Liver (tissue), 10 donors: ENCODE measurements at places on chromosomes 12 and 14.

DNA sequence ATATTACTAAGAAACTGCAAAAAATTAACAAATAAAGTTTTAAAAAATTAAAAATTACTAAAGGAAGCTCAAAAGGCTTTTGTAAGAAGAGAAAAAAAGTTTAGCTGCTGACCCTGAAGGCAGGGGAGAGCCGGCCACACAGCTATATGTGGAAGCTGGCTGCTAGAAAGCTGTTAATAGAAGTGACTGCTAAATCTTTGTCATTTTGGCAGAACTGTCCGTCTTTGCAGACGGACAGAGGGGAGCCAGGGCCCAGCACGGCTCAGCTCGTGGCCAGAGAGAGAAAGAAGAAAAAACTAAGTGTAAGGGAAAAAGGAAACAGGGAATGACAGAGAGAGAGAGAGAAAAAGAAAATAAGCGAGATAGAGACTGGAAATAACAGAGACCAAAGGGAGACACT lies 27.9 kb downstream of the PRMT8 start:
- no peak for DNase-seq

DNA sequence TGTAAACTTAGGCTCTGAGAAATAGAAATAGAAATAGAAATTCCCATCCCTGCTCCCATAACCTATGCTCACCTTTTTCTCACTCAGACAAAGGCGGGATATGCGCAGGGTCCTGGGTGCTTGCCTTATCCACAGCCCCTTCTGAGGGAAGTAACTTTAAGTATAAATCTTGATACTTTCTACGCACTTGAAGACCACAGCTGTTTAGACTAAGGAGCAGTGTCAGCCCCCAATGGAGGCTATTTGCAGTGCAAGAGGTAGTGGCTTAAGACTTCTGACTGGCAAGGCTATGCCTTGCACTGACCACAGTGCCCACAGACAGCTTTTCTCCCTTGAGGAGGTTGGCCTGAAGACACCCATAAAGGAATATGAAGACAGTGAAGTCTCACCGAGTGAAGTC lies 35.2 kb downstream of the ASCL1 start:
- DNase-seq: no peak

DNA sequence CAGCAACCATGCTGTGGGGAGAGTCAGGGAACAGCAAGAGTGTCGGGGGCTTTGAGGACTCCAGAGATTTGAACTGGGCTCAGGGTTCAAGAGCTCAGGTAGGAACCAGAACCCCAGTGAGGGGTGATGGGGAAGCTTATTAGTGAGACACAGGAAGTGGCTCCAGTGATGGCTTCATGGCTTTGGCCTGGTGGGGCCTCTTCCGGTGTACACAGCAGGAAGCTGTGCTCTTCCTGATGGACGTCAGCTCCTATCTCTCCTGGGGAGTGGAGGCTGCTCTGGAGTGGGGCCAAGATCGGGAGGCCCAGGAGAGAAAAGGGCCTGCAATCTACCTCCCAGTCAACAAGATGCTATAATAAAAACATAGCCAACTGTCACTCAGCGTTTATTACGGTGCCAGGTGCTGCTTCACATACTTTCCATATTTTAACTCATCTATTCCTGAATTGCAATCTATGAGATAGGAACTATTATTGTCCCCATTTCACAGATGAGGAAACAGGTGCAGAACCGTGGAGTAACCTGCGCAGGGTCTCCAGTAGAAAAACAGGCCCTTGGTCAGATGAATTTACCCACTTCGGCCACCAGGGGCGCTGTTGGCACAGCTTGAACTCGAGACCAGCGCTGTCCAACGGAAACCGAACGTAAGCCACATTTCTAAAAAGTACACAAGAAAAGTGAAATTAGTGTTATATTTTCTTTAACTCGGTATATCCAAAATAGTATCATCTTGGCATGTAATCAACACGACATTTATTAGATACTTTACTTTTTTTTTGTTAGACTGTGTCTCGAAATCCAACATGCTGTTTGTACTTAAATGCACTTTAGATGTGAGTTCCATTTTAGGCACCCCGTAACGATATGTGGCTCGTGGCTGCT lies 63.6 kb upstream of the DLK1 start:
- peak; percentile 84 for DNase-seq

DNA sequence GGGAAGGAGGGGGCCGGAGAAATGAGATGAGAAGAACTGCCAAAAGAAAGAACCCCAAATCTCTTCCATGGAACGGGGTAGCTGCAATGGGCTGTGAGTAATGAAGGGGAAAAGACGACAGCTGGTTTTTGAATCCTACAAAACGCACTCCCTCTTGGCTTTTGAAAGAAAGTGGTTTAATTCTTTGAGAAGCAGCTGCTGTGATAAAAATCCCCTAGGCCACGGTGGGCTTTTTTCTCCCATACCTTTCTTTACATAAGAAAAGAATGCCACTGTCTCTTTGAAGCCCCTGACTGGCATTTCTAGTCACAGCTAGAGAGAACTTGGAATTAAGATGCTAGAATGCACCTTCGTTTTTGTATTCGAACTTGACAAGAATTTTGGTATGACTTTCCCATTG lies 486.1 kb downstream of the GLT1D1 start:
- no peak for DNase-seq

- DNase-seq: no peak
Measured at GRCh38 chr14:74599321-74599761, 12.7 kb downstream of the LTBP2 start.

GRCh38 chr12:9883175-9883574 lies 1.9 kb downstream of the KLRF2 start:
- no peak for DNase-seq

DNA sequence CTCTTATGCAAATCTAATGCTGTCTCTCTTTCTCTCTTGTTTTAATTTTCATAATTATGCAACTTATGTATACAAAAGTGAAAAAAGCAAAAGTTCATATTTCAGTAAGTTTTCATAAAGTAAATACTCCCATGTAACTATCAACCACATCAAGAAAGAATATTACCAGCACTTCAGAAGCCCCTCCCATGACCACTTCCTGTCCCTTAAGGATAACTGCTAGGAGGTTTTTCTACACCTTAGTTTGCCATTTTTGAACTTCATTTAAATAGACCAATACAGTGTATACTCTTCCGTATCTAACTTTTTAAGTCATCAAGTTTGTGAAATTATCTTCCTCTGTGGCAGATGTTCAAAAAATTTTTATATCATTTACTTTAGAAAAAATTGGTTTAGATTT lies 547 bp upstream of the OR4K15 start:
- no peak for DNase-seq

DNA sequence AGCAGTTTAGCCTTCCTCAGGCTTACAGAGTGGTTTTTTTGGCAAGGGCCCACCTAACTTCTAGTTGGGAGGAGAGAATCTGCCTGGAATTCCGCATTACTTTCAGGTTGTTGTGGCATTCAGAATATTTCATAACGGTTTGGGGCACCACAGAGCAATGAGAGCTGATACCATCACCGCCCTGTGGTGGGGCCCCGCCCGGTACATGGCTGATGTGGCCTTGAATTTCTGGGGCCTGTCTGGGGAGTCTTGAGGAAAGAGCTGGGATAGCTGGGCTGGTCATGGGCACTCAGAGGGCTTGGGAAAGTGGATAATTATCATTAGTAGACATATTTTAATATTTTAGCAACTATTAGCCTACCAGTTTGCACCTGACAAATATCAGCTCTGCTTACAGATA lies 4.2 kb downstream of the TESPA1 start:
- DNase-seq: peak; percentile 60

- DNase-seq: peak; percentile 91
Measured at GRCh38 chr12:54294152-54294952, 6.5 kb downstream of the NFE2 start.

GRCh38 chr14:69263771-69264170 lies 3.8 kb downstream of the GALNT16 start:
- no peak for DNase-seq

DNA sequence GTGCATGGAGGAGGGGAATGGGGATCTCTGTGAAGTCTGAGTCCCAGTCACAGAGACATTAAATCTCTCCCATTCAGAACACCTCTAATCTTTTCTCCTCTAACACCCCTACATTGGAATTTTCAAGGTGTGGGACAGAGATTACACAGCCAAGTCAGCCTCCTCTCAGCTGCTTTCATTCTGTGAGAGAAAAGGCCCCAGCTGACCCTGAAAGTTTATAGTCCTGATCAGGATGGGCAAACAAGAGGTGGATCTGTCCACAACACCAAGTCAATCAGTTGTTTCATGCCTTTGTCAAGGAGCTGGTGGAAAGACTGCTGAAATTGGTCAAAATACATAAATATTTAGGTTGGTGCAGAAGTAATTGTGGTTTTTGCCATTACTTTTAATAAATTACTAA lies 218.9 kb downstream of the SEC23A start:
- no peak for DNase-seq

- DNase-seq: no peak
Measured at GRCh38 chr12:115456946-115457689, 773.1 kb upstream of the TBX3 start.

- DNase-seq: no peak
Measured at GRCh38 chr14:95463171-95463901, 53.1 kb downstream of the SYNE3 start.

DNA sequence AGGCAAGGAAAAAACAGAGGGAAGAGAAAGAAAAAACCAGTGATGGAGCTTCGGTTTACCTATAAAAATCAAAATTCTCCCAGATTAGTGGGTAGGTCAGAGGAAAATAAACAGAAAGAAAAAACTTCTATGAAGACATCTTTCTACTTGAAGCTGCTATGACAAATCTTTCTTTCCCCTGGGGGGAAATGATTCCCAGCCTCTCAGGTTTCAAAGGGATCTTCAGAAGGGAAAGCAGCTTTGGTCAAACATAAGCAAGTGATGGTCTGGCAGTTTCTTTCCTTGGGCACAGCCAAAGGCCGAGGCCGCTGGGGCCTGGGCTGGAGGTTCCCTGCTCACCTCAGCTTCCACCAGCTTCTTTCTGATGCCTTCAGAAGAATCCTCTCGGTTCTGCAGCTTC lies 104.5 kb downstream of the PRKAB1 start:
- no peak for DNase-seq

DNA sequence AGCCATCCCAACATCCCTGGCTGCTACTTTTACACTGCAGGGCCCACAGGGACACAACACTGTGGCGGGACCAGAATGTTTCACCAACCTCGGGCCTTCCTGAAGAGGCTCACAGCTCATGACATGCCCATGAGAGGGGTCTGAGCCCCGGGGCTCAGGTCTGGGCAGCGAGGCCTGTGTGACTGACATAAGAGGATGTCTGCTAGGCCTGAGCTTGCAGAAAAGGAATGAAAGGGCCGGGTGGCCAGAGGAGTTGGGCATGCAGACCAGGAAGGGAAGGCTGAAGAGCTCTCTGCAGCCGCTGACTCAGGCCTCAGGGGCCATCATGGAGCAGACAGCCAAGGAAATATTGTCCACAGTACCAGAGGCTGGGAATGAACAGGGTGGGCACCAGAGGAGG lies 18.3 kb upstream of the VSX2 start:
- no peak for DNase-seq

DNA sequence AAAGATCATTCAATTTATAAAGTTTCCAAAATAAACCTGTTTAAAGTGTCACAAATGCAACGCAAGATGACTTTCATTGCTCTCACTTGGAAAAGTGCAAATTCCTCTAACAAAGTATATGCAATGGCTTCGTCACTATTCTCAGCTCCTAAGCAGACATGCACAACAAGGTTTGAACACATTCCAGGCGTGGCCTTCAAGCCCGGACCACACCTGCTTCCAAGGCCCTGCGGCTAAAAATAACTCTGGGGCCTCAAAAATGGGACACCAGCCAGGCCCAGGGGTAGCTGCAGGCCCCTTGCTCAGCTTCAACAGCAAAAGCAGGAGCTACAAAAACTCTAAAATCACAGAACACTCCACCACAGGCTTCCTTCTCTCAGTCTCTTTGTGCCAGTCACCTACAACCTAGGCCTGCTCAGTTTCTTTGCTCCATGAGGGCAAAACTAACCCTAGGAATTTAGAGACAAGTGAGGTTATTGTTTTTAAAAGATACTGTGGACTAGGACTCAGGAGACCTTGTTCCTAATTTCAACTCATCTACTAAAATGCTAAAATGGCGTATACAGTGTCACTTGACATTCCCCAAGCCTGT lies 29.3 kb downstream of the DUSP16 start:
- no peak for DNase-seq

GRCh38 chr12:14986449-14986848 lies 13.6 kb downstream of the PDE6H start:
- no peak for DNase-seq

DNA sequence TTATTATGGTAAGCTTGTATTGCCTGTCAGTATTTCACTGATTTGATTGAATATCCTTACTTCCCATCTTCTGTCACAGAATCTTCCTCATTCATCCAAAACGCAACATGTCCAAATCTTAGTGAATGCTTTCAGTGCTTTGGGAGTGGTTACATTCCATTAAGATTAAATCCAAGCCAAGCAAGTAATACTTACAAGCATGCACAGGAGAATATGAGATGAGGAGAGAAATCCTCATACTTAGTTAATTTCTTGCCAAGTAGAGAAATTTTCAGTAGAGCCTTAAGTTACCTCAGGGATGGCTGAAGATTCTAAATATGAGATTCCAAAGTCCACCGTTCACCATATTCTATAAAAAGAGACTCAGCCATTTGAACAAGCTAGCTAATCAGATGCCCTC lies 316.0 kb downstream of the RAD51B start:
- DNase-seq: no peak

DNA sequence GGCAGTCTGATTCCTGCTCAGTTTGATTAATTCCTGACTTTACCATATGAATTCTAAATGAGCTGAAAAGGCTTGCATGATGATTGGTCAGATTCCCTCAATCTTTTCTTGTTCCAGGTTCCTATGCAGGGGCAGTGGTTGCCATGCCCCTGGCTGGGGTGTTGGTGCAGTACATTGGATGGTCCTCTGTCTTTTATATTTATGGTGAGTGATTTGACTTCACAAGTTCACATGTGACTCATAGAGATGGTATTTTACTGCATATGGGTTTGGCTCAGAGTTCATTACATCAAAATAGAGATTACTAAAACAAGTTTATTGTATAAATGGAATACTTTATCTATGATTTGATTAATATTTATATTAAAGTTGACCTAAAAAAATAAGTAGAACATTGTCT lies 44.8 kb downstream of the SLC17A8 start:
- DNase-seq: no peak
